ENCODE measurements at places on chromosomes 6 and 20.

GRCh38 chr6:31354864-31355582 is 2.0 kb downstream of the HLA-B start:
- no peak for DNase-seq

GRCh38 chr6:37177077-37177934 is 7.4 kb downstream of the PIM1 start:
- DNase-seq, result no peak

DNA sequence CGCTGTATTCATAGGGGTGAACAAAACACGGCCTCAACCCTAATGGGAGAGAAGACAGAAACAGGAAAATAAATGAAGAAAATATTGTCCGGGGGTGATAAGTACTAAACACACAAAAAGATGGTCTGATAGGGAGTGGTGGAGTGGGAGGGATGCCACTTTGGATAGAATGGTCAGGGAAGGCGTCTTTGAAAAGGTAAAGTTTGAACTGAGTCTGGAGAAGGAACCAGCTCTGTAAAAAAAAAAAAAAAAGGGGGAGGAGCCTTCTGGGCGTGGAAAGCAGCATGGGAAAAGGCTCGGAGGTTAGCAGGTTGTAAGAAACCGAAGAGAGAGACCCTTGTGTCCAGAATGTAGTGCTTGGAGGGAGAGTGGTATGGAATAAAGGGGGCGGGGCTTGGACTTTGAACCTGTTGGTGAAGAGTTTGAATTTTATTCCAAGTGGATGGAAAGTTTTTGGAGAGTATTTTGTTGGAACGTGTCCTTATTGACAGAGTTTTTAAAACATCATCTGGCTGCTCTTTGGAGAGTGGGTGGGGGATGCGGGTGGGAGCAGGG is 1.8 kb downstream of the CHMP4B start:
- peak; percentile 12 for DNase-seq

- no peak for DNase-seq
These were observed 94.4 kb downstream of the NCR2 start for GRCh38 chr6:41429506-41430504.

GRCh38 chr6:3524456-3524855 is 67.6 kb upstream of the SLC22A23 start:
- no peak for DNase-seq

DNA sequence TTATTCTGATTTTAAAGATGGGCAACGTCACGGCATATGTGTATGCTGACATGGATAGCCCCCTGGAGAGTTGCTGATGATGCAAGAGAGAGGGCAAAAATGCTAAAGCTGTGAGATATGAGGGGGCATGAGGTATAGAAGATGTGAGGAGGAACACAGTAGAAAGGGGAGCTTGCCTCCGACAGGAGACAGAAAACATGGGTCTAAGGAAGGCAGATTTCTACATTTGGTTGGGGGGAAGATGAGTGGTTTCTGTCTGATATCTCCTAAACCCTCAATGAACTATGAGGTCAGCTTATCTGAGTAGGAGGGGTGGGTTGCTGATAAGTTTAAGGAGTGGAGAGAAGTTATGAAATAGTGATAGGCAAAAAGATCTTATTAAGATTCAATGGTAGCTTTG is 6.0 kb downstream of the RNF24 start:
- no peak for DNase-seq

Data from fibroblast of skin of back (primary cell).